Ammon's horn (tissue), 1 donor: ENCODE measurements at places on chromosomes 16 and 17.

DNA sequence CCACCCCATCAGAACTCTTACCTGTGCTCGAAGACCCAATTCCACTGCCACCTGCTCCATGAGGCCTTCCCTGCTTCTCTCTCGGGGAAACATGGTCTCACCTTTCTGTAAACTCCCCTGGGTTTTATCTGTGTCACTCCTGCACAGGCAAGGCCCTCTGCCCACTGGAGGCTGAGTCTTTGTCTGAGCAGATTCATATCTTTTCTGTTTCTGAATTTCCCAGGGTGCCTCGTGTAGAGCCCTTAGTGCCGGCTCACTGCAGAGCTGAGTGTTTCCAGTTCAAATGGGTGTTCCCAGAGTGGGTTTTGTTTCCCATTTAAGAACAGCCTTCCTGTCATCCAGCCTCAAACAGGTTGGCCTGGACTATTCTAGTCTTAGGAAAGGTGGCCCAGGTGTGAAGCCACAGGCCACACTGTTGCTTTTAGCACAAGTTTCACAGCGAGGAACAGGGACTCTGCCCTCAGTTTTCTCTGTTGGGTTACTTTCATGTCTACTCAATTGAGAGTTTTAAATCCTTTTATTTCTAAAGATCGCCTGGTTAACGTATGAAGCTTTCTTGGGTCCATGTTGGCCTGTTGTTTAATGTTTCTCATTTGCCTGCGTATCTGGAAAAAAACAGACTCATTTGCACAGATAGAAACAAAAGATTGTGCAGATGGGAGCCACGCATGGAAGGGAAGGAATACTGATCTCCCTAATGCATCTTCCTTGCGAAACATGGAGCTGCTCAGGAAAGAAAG is 228.7 kb downstream of the MSI2 start:
- DNase-seq = no peak

- peak; percentile 16 for DNase-seq
Observed at GRCh38 chr17:72116661-72117521, 3.9 kb upstream of the SOX9 start.

DNA sequence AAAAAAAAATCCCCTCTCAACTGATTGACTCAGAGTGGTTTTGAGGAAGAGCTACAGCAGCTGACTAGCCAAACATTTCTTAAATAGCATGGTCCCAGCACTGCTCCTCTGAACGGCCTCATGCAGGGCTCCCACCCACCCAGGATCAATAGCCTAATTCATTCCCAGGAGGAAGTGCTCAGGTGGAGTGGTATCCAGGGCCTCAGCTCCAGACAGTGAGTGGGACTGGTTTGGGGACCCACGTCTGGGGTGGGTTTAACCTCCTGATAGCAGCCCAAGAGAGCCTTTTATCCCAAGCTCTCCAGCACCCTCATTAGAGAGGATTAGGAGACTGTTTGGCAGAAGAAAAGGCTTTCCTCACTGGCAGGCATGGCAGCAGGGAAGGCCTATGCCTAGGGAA is 68.5 kb upstream of the CDH5 start:
- no peak for DNase-seq

GRCh38 chr16:13727943-13728342 is 192.0 kb upstream of the ERCC4 start:
- DNase-seq = no peak

DNA sequence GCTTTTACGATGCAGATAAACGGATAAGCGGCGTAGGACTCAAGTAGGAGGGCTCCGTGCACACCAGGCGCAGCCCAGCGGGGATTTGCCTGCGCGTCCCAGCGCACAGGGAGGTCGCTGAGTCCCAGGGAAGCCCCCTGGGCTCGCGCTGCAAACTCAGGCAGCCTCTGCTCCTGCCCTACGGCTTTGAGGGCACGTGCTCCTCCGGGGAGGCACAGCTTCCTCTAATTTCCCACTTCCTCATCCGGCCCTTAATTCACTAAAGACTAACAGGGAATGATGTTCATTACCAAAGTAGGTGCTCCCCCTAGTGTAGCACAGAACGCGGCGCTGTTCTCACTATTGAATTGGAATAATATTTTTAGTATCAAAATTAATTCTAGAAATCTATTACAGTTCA is 825.4 kb downstream of the KCNJ18 start:
- no peak for DNase-seq

- no peak for DNase-seq
Observed at GRCh38 chr17:17748179-17748578, 66.9 kb downstream of the RAI1 start.

DNA sequence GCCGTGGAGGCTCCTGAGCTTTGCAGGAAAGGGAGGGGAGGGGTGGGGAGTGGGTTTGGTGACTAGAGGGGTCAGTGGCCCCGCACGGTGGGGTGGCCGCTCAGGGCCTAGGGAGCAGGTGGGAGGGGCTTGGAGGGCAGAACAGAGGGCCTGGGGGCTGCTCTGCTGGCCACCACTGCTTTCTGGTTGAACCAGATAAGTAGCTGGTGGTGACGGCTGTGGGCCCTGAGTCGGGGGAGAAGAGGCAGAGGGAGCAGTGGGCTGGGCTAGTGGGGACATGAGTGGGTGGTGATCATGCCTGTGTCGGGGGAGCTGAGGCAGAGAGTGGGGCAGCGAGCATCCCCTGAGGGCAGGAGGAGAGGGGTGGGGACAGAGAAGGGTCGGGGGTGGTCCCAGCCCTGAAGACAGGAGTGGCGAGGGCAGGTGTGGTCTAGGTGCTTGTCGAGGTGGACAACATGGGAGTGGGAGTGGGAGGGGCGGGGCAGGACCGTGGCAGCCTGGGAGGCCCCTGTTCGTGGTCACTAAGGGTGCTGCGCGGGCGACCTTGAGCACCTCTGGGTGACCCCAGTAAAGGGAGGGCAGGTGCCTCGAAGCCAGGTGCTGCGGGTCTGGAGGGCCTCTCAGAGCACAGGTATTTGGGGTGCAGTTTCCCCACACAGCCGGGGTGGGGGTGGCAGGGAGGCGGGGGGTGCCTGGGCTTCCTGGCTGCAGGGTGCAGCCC is 6.3 kb upstream of the CD7 start:
- no peak for DNase-seq

DNA sequence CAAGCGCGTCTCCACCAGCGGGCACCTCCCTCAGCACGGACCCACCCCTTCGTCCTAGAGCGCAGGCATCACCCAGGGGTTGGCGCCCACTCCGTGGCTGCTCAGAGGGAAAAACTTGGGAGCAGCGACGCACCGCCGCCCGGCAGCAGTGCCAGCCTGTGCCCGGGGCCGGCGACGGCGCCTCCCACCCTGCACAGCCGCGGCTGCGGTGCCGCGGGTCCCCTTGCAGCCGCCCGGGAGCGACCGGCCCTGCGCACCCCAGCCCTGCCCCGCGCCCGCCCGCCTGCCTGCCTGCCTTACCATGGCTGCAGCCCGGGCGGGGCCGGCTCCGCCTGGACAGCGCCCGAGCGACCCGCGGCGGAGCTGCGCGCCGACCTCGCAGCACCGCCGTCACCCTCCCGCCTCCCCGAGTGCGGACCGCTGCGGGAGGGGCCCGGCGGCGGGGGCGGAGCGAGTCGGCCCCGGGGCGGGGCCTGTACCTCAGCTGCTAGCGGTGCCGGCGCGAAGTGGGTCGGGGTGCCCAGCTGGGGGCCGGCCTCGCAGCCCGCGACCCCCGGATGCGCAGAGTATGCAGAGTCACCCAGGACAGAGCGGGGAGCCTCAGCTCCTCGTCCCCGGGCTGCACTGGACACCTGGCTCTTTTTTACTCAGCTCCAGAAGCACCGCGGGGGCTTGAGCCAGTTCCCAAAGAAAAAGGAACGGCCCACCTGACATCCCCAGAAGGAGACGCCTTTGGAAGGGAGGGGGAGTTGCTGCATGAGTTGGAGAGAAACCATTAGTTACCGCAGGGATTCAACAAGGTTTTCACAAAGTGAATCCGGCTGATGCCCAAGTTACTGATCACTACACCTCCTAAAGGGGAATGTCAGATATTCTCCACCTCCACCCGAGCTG is 17.5 kb upstream of the MTMR4 start:
- DNase-seq = peak; percentile 87

DNA sequence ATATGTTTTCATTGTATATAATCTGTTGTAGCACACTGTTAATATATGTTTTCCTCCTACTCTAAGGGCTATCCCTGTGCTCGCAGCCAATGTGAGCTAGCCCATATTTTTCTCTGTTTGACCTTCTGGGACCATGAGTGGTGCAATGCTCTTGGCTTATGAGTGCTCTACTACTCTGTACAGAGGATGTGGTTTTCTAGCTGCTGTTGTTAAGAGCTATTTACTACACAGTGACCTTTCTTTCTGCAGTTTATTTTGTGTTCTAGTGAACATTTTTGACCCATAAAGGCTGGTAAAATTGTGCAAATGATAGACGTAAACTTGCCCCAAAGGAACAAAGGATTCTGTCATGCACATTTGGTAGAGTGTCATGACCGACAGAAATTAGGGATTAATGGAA is 84.1 kb upstream of the CPHXL start:
- no peak for DNase-seq

DNA sequence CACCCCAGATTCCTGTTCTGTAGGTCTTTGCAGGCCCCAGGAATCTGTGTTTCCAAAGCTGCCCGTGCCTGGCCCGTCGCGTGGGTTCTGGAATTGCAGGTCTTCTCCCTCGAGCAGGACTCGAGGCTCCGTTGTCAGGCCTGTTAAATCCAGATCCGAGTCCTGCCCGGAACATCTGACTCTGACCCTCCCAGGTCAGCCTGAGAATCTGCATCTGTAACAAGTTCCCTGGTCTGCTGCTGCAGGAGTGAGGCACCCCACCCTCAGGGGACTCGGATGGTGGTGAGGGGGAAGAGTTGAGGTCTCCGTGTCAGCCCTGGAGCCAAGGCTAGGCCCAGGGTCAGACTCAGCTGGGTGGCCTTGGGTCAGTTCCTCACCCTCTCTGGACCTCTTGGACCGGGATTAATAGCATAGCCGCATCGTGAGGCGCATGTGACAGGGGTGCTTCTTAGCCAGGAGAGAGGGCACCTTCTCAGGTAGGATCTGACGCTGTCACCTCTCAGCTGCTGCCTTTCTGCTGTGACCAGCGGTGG is 8.8 kb downstream of the SPIRE2 start:
- DNase-seq = no peak

GRCh38 chr16:85248342-85248741 is 136.1 kb upstream of the CIBAR2 start:
- no peak for DNase-seq

DNA sequence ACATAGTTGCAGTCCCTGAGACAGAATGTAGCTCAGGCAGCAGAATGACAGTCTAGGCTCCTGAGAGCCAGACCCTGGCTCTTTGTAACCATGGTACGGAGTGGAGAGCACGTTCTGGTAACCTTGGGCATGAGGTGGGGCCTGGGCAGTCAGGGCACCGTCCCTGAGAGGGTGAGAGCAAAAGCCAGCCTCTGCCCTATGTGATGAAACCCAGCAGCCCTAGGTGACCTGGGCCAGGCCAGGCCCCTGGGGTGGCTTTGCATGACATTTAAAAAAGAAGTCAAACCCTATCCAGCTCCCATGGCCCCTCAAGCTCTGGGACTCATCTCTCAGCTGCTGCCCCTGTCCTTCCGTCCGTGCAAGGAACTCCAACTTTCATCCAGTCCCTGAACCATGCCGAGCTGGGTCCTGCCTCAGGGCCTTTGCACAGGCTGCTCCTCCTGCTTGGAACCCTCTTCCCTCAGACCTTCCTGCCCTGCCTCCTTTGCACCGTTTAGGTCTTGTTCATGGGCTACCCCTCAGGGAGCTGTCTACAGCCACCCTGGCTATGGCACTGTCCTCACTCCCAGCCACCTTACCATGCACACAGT is 188.6 kb downstream of the NTN1 start:
- no peak for DNase-seq

- no peak for DNase-seq
Observed at GRCh38 chr16:65054457-65054856, 67.4 kb downstream of the CDH11 start.

- DNase-seq = no peak
Observed at GRCh38 chr16:15650698-15651171, 690 bp downstream of the NDE1 start.

GRCh38 chr17:63446753-63447470 is 806 bp upstream of the CYB561 start:
- no peak for DNase-seq

GRCh38 chr16:87806261-87806640 is 40.5 kb upstream of the KLHDC4 start:
- DNase-seq = no peak

DNA sequence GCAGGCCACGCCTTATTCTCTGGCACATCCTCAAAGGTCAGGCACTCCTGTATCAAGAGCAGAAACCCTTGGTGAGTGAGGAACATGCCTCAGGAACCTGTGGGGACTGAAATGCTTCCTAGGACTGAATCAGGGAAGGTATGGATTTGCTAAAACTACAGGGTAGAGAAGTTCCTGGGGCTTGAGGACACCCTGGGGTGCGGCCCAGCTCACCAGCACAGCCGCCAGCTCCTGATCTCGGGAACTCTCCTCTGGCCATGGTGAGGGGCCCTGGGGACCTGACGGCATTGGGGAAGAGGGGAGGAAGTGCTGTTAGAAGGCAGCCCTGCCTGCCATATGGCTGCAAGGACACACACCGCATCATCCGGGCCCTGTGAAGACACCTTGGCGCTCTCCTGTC is 7.5 kb downstream of the ZSCAN10 start:
- no peak for DNase-seq

DNA sequence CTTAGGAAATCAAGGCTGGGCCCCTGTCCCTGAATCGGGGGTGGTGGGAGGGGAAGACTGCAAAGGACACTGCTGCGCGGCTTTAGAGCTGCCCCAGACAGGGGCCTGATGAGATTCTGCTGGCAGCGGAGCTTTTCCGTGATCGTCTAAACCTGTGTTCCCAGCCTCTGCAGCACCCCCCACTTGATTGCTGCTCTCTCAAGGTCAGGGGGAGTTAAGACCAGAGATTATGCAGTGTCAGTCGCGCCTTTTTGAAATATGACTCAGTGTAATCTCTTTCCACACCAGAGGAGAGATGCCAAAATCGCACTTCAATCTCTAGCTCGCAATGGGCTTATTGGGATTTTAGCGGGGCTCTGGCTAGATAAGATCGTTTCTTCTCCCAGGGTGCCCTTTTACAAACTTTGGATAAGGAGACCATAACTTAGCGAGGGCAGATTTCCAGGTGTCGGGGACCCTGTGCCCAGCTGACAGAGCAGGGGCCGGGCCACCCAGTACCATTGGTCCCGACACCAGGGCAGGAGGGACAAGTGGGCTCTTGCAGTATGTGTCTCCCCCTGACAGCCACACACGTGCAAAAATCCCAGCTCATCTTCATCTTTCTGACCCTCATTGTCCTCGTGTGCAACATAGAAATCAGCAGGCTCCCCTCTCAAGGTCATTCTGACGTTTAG is 87.0 kb downstream of the IRX3 start:
- no peak for DNase-seq

- DNase-seq = no peak
Observed at GRCh38 chr16:84055366-84055765, 12.8 kb upstream of the SLC38A8 start.

DNA sequence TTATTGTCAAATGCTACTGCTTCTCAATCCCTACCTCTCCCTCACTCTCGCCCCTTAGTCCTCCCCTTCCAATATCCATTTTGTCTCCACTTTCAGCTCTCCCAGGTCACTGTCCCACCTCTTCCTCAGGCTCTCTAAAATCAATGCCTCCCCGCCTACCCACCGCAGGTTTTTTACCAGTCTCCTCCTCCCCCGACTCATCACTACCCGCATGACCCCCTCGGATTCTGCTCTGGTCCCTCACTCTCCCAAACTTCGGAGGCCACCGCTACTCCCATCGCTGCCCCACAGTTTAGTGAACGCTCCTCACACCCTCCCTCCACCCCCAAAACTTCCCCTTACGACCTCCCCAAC is 513 bp downstream of the CRLF3 start:
- peak; percentile 35 for DNase-seq
